ENCODE measurements at places on chromosomes 3 and 15. TPM values are rescaled to one million over a fixed set of nuclear protein-coding genes. Genes with fewer than 3 reads are reported as not detected.

ROBO1 gene
- 10.8 TPM for total RNA-seq

CAMK2N2 gene
- not detected for total RNA-seq

PLSCR5 gene
- not detected for total RNA-seq

ELL3 gene
- total RNA-seq = 1.5 TPM

PTH1R gene
- 12.7 TPM for total RNA-seq

LRRC49 gene
- 70.9 TPM for total RNA-seq

SLC22A13 gene
- not detected for total RNA-seq

PRKCD gene
- 16.9 TPM for total RNA-seq

ATP13A5 gene
- not detected for total RNA-seq

FSTL1 gene
- 217 TPM for total RNA-seq
